Esophagus mucosa (tissue), 1 donor: ENCODE measurements at places on chromosomes 13 and 19. TPM values are rescaled to one million over a fixed set of nuclear protein-coding genes. Genes with fewer than 3 reads are reported as not detected.

The SYCN gene
- not detected for total RNA-seq

The ZNF823 gene
- total RNA-seq, result 8.4 TPM

DNA sequence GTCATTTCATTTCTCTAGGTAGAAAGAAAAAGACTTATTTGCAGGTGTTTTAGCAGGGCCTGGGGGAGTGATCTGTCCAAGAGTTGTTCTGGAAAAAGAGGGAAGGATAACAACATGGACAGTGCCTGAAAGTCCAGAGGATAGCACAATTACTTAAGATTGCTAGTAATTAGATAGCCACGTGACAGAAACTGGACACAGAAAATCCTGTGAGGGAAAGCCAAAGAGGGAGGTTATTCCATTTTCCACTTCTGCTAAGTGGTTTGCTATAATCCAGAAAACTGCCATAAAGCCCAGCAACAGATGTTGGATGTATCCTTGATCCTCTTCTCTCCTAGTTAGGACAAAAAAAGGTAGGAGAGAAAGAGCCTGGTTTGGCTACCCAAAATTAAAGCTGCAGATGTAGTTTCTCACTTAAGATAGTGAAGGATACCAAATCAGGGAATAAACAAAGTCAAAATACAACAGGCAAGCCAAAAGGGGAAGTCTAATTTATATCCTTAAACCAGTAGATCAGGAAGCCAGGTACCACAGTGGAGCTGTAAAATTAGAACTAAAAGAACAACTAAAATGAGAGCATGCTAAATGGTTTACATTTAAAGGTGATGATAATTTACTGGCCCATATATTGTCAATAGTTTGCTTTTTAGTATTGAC, 140.2 kb downstream of the VWA8 start:
- ATAC-seq, result no peak

DNA sequence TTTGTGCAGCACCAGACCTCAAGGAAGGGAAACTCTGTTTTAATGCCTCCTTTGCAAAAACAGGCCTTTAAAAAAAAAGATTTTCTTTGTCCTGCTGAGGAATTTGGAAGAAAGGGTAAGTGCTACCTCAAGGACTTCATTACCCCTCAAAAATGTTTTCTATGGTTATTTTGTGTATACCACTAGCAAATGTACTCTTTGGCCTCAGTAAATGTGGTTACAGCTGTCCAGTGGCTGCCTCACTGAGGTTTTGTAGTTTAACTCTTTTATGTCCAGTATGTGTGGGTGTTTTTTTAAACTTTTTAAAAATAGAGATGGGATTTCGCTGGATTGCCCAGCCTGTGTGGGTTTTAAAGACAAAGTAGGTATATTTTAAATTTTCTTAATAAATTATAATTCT, 42.2 kb upstream of the TSC22D1 start:
- no peak for ATAC-seq

- no peak for ATAC-seq
These were observed 14.0 kb upstream of the TMEM86B start for GRCh38 chr19:55242517-55242916.

DNA sequence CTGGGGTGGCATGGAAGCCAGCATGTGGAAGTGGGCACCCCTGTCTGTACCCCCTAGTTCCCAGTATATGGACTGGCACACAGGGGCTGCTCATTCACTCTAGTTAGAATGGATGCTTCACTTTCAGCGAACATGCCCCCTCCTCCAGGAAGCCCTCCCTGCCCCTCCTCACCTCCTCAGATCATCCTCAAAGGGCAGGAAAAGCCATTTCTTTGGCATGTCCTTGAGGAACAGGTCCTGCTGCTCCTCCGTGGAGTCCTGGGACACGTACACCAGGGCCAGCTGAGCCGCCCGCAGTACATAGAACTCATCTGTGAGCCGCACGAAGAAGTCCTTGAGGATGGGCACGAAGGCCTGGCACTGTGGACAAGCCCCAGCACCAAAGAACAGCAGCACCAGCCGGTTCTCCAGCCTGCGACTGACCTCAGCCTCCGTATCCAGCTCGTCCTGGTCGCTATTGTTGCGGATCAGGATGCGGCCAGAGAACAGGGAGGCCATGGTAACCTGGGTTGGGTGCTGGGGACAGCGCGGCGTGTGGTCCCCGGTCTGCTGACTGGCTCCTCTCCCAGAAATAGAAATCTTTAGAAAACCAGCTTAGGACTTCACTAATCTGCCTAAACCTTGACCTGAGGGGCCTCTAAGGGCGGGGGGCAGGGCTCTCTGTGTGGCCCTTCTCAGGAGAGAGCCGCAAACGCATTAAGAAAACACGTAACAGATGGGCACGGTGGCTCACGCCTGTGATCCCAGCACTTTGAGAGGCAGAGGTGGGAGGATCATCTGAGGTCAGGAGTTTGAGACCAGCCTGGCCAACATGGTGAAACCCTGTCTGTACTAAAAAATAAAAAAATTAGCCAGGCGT, at the start of gene NXNL1:
NXNL1 (minus strand) TSS at position 555 of the 859 bp plus-strand sequence; CDS start at position 498, 57 bp downstream.
- no peak for ATAC-seq

DNA sequence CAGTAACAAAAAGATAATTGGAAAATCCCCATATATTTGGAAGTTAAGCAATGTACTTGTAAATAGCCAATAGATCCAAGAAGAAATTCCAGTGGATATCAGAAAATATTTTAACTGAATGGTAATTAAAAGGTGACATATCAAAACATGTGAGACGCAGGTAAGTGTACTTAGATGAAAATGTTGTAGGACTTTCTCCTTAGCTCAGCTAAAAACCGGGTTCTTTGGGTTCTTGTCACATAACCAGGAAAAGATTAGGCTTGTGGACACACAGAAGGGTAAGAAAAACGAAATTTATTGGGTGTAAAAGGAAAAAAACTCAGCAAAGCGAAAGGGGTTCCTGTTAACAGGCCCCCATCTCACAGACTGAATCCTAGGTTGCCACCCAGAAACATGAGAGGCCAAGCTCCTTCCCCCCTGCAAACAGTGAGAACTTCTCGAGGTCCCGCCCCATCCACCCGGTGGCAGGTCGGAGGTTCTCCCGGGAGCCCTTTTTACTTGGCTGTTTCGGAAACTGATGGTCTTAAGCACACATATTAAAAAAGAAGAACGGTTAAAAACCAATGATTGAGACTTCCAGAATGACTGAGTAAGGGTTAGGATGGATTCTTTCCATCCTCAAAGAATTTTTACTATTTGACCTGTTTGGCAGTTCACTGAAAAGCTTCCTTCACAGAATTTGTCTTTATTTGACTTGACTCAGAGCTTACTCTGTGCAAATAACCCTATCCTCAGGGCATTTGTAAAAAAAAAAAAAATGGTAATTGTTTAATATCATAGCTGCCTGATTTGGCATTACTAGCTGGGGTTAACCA, 3.1 kb upstream of the CCDC70 start:
- no peak for ATAC-seq

DNA sequence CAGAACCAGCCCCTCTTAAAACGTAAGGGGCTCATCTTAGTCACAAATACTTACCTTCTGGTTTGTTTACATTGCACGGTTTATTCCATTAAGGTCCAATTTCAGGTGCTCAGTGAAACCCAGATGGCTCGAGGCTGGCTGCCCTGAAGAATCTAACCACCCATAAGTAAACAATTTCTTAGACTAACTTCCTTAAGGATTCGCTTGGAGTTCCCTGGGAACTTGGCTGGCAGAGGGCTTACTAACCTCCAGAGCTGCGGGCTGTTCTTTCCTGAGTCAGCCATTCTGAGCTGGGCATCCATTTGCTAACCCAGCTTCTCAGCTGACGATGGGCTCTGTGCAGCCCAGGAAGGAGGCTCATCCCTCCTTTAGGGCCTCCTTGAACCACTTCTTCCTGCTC, 262.1 kb downstream of the FGF9 start:
- ATAC-seq, result no peak

DNA sequence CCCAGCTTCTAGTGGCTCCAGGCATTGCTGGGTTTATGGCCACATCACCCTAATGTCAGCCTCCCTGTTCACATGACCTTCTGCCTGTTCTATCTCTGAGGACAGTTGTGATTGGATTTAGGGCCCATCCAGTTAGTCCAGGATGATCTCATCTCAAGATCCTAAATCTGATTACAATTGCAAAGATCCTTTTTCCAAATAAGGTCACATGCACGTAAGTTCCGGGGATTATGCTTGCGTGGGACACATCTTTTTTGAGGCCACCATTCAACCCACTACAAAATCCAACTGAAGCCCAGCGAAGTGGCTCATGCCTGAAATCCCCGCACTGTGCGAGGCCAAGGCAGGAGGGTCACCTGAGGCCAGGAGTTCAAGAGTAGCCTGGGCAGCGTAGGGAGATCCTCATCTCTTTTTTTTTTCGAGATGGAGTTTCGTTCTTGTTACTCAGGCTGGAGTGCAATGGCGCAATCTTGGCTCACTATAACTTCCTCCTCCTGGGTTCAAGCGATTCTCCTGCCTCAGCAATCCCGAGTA, 12.3 kb downstream of the PLD3 start:
- ATAC-seq, result no peak

GRCh38 chr19:44476559-44477408, 23.5 kb downstream of the ZNF180 start:
- no peak for ATAC-seq

DNA sequence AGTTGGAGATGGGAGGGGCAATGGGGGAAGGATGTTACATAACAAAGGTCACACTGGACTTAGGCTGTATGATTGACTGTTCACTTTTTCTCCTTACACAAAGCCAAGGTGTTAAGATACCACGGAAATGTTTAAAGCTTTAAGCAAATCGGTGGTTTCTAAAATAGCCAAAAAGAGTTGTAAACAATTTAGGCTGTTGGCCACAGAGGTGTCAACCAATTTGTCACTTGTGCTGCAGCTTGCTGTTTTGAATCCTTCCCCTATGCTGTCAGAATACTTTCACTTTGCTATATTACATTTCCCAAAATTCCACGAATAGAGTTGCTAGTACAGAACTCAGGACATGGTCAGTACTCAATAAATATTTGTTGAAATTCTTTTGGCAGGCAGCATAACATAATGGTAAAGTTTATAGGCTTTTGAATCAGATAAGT, 149.3 kb downstream of the VWA8 start:
- ATAC-seq, result no peak

DNA sequence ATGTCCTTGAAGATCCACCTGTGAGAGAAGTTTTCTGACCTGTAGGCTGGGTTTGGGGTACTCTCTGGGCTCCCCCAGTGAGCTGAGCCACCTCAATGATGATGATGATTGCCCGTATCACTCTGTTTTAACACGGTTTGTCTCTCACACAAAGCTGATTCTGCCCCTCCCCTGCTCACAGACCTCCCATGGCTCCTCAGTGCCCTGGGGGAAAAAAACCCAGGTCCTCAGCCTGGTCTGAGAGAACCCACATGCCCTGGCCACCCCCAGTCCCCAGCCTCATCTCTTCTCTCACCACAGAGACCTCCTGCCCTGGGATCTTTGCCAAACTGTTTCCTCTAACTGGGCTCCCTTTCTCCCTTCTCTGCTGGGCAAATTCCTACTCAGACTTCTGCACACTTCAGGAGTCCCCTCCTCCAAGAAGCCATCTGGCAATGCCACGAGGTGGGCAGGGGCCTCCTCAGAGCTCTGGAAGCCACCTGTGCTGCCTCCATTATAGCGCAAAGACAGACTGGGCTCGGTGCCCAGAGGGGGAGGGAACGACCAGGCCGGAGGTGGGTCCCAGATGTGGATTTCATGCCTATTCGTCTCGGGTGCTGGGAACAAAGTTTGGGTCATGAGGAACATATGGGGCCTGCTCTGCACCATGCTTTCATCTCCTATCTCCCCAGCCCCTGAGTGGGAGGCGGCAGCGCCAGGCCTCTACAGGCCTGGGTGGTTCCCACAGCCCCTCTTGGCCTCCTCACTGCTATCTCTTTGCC, 8.5 kb upstream of the CA11 start:
- ATAC-seq, result no peak
